ENCODE measurements at places on chromosomes 7 and 10.

DNA sequence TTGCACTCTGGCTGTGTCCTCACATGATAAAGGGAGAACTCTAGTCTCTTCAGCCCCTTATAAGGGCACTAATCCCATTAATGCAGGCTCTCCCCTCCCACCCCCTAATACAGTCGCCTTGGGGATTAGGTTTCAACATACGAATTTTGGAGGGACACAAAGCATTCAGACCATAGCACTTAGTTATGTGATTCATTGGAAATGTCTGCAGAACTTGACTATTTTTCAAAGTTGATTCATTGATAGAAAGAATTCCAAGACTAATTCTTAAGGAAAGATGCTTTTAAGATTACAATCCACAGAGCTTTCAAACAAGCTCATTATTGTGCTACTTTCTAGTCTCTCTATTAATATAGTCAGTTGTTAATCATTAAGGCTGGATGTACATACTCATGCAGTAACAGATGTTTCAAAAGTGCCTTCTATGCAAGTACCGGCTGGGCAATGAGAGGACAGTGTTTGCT is 85.3 kb upstream of the RPA3 start:
- DNase-seq: no peak

DNA sequence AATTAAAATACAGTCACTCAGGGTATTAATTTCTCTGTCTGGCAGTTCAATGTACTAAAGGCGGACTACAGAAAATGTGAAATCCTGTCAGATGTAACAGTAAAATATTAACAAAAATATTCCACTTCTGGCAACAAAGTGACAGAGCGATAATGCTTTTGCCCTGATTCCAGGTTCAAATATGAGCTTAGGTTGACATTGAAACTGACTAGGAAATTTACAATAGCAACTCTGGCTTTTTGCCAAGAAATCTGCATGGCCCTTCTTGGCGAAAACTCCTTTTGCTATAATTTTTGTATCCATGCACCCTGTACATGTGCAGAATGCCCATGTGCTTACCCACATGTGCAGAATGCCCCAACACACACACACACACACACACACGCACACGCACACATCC is 552.2 kb downstream of the MDFIC start:
- no peak for DNase-seq

DNA sequence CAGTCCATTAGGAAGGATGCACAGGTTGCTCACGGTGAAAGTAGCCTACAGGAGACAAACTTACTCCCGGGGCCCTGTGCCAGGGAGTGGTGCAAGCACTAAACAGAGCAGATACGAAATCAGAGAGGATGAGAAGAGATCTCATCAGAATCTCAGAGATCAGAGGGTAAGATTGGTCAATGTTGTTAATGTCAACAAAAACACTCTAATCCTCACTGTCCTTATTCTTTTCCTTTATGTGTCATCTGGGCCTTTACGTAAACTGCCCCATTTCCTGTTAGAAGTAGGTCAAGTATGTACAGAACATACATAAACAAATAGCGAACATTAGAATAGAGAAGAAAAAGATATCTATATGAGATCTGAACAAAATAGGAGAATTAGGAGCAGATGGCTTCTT is 163.1 kb downstream of the PPP1R17 start:
- no peak for DNase-seq

DNA sequence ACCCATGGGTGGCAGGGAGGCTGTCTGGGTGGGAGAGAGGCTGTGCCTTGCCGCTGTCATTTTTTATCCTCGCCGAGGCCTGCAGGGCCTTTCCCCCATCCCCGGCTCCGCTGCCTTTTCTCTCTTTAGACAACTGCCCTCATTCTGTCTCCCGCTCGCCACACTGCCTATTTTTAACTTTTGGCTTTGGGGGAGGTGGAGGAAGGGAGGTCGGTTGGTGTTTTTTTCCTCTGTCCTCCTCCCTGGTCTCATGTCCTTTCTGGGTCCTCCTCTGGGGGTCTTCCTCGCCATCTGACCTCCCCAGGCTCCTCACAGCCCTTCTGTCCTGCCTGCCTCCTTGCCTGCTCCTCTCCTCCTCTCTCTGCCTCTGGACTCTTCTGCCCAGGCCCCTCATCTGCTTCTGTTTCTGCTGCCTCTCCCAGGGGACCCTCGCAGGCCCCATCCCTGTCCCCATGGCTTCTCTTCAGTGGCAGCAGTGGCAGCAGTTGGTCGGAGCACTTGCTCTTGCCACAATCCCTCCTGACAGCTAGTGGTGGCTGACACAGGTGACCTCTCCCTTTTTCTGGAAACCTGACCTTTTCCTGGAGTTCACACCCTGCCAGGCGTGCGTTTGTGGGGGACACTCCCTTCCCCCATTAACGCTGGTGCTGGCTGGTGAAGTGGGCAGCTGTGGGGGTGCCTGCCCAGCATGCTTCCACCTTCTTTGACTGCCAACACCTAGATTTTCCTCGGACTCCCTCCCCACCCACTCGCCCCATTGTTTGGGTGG is 19.5 kb upstream of the PCBD1 start:
- DNase-seq: no peak

DNA sequence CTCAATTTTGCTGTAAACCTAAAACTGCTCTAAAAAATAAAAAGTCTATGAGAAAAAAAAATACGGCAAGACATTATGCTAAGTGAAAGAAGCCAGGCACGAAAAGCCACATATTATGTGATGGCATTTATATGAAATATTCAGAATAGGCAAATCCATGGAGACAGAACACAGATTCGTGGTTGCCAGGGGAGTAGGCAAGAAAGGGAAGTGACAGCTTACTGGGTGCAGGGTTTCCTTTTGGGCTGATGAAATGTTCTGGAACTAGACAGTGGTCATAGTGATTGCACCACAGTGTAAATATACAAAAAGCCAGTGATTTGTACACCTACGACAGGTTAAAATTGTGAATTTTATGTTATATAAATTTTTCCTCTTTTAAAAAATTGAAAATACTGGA is 41.3 kb upstream of the GLI3 start:
- DNase-seq: no peak

DNA sequence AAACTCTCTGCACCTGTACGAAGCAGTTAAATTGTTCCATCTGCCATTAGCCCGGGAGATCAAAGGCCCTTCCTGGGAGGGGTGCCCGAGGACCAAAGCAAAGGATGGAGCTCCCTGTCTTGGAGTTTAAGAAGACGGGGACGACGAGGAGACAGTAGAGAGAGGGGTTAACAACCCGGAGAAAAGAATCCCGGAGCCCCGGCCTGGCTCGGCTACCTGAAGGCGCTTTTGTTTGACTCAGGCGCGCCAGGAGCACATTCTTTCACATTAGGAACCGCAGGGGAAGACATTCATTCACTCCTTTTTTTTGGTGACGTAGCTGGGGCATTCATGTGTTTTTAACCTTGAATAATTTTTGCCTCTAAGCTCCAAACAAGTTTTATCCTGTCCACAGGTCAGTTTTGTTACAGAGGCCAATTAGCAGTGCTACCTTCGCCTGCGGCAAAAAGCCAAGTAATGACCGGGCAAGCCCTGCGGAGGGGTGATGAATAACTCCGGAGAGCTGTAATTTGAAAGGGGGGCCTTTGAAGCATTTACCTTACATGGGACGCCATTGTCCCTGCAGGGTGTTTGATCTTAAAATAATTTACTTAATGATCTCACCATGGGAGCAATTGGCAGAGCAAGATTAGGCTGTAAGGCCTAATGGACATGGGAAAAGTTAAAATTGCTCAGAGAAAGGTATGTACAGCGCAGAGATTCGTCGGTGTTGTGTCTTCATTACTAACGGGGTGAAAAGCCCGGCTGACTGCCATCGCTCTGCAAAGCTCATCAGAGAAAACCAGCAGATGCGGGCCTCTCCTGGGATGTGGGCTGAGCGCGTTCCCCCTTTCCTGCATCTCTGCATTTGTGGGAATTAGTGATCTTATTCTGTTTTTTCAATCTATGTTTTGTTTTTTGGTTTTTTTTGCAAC is 258.0 kb upstream of the SP4 start:
- DNase-seq: no peak

- peak; percentile 59 for DNase-seq
Observed at GRCh38 chr10:86945361-86946212, 11.8 kb downstream of the MMRN2 start.

GRCh38 chr7:28900311-28900710 is 57.8 kb downstream of the TRIL start:
- DNase-seq: no peak

Data from fibroblast of mammary gland (primary cell).